ENCODE measurements at places on chromosomes 2 and 18. TPM values are rescaled to one million over a fixed set of nuclear protein-coding genes. Genes with fewer than 3 reads are reported as not detected.

DNA sequence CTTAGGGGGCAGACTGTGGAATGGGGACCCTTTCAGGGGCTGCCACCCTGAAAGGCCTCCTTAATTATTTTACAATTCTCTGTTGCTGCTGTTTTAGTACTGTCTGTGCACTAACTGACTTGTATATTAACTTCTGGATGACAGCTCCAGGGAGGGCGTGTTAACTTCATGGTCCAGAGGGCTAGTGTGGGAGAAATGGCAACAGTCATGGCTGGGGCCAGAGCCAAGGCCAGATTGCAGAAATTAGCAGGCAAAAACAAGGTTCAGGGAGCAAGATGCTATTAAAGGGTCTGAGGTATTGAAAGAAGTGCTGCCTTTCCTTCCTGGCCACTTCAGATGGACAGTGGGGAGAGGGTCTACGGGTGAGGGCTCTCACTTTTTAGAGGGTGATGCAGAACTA lies 9.1 kb downstream of the WIPF1 start:
- DNase-seq, result no peak

The KIF1A gene
- total RNA-seq, result 3.9 TPM

GRCh38 chr2:177882501-177882900 lies 190.1 kb downstream of the PDE11A start:
- no peak for DNase-seq

The RAMP1 gene
- total RNA-seq, result 233 TPM

The ITGA6 gene
- total RNA-seq, result 35.3 TPM

The RAPGEF4 gene
- 3.8 TPM for total RNA-seq

The MAPK4 gene
- total RNA-seq, result 6.2 TPM

DNA sequence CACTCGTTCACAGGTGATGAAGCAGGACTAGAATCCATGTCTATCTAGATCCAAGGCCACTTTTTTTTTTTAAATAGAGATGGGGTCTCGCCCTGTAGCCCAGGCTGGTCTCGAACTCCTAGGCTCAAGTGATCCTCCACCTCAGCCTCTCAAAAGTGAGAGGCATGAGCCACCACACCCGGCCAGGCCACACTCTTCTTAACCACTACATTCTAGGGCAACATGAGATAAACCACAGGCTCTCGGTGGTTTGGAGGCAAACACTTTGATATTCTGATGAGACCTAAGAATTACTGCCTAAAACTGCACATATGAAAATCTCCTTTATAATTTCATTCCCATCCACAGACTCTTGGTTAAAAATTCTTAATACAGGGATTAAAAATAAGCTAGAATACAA lies 51.8 kb downstream of the USP34 start:
- DNase-seq, result no peak

DNA sequence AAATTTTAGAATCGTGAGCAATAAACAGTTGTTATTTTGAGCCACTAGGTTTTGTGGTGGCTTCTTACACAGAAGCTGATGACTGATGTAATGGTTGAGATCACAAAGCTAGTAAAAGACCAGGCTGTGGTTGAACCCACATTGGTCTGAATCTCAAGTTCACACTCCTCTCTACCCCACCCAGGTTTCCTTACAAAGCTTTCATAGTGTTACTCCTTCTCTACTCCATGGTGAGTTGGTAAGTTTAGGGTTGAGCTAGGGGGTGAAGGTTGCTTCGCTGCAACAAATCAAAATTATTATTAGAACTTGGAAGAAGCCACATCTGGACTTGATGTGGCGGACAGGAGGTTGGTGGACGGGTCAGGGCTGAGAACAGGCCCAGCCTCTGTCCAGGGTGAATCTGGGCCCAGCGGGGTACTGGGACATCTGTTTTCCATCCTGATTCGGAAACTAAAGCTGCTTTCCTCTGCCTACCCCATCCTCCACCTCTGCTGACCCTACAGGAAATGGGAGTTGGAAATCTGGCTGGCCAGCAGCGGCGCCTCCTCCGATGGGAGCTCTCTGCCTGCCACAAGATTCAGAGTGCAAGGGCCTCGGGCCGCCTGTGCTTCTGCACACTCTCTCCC lies 86.3 kb downstream of the ZFP36L2 start:
- DNase-seq, result no peak

- no peak for DNase-seq
Measured at GRCh38 chr18:59094569-59094968, 45.1 kb upstream of the SEC11C start.

The ACADL gene
- 1.3 TPM for total RNA-seq

All from esophagus muscularis mucosa (tissue), 4 donors.